Activated T-helper 17 cell treated with anti-CD3 and anti-CD28 coated beads, Interleukin-2, amount 50 U/mL, for 72 hours (primary cell): ENCODE measurements at places on chromosomes 7 and 10.
A peak's percentile ranks its signal among the peaks of the same experiment; 100 is the strongest.

- ATAC-seq, result no peak
These were observed 67.1 kb downstream of the SHH start for GRCh38 chr7:155744971-155745683.

GRCh38 chr7:50268223-50268622, 36.3 kb upstream of the IKZF1 start:
- peak; percentile 5 for ATAC-seq

GRCh38 chr7:85638394-85638793, 451.5 kb upstream of the SEMA3D start:
- ATAC-seq, result no peak

GRCh38 chr7:19701471-19701870, 7.4 kb downstream of the POLR1F start:
- no peak for ATAC-seq

GRCh38 chr10:3470191-3470590, 297.6 kb upstream of the PITRM1 start:
- no peak for ATAC-seq

GRCh38 chr10:30434273-30435072, 489 bp downstream of the MAP3K8 start:
- peak; percentile 51 for ATAC-seq

DNA sequence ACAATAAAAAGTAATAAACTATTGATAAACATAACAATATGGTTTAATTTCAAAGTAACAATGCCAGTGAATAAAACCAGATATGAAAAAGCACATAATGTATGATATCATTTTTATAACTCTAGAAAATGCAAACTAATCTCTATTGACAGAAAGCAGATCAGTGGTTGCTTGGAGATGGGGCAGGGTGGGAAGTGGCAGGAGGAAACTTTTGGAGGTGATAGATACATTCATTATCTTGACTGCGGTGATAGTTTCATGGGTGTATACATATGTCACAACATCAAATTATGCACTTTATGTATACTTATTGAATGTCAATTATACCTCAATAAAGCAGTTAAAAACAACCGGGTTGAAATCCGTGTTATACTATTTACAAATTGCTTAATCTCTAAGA, 16.0 kb upstream of the C1GALT1 start:
- ATAC-seq, result no peak

DNA sequence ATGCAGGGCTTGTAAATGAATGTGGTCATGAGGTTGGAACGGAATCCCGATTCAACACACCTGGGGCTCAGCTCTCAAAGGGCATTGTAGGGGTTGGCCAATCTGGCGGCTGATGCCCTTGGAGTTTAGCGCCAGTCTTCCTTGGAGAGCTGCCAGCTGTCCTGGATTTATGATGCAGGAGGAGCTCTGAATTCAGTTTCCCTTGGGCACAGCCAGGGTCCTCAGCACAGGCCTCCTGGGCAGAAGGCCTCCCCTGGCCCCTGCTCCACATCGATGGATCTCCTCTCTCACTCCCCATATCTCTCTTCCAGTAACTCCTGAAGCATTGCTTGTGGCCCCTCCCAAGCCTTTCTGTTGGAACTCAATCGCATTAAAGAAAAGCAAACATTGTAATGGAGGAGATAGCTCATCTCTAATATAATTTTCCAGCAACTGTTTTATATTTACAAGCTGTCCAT, 985 bp upstream of the CYTH3 start:
- no peak for ATAC-seq

DNA sequence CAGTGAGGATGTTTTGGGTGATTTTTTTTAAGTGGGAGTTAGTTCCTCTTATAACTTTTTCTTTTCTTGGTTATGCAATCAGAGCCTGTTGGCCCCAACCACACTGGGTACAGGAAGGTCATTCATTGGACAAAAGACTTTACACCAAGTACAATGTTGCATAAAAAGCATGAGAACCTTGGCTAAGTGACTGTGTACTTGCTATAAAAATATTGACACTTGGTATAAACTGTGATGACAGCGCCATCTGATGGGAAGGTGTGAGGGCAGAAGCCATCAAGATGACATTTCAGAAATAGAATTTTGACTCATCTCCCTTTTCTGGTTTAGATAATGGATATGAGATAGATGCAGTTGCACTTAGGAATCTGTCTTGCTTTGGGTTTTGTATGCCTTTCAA, 126.4 kb upstream of the CCDC6 start:
- peak; percentile 67 for ATAC-seq

DNA sequence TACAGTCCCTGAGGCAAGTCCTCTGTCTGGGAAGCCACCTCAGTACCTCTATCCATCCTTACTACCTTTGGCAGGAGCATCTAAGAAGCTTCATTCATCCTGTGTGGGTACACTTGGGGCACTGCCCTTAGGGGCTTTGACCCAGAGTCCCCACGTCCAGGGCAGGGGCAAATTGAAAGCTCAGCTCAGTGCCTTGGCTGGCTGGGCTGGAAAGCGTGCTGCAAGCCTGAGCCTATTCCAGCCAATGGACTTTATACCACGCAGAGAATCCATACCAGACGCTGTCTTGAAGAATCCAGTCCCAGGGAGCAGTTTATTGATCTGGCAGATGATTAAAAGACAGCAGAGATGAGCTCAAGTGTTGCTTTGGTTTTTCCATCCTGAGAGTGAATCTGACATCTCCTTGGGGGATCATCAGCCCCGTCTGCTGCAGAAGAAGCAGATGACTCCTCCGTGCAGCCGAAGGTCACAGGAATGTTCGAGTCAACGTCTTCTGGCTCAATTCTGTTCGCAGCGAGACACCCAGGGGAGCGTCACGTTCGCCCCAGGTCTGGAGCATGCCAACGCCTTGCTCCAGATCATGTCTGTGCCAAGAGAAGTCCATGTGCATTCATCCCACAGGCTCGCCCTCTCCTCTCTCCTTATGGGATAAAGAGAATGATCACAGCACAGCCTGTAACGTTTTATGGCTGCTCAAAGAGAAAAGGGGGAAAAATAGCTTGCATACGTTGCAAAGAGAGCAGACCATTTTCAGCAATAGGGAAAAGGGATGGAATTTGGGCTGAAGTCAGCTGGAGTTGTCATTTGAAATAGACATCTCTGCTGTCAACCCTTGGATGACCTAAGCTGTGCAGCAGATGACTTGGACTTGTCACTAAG, 35.8 kb upstream of the LYZL1 start:
- no peak for ATAC-seq

- ATAC-seq, result peak; percentile 62
These were observed 252.3 kb downstream of the GATA3 start for GRCh38 chr10:8306685-8307364.

GRCh38 chr10:5921746-5922145, 31.7 kb downstream of the FBH1 start:
- no peak for ATAC-seq

GRCh38 chr10:114319406-114320248, 80.6 kb downstream of the VWA2 start:
- ATAC-seq, result no peak

DNA sequence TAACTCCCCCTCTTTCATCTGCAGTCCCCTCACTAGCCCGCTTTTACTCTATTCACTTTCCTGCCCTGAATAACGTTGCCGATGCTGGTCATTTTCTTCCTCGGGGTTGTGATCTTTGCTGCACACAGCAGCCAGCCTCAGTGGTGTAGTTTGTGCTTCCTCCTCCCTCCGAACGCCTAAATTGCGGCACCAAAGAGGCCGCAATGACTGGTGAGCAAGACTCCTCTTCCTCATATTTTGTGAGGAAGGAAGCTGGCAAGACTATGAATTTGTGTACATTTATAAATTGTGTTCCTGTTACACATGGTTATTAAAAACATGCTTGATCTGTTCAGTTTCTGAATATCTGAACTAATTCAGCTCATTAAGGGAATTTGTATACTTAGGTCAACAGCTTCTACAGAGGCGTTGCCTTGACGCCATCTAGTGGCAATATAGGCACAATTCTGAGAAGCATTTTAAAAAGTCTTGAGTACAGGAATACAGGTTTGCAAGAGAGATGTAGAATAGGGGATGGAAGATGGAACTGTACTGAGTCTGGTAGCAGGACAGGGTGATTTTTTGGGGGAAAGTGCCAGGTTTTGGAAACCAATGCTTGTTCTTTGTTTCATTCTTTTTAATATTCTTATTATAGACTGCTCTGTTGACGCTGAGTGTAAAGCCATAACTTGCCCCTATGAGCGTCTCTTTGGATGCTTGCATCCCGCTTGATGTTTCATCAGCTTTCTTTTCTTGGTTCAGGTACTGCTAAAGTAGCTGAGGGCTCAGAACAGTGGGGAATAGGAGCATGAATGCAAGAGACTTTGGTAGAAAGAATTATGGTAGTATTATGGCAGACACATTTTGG, 4.1 kb upstream of the TAS2R5 start:
- ATAC-seq, result peak; percentile 52
